ENCODE measurements at places on chromosomes 1 and 21.

- no peak for DNase-seq
Measured at GRCh38 chr1:245858022-245858721, 648.9 kb downstream of the SMYD3 start.

GRCh38 chr1:56646611-56647010, 1.5 kb downstream of the PRKAA2 start:
- no peak for DNase-seq

DNA sequence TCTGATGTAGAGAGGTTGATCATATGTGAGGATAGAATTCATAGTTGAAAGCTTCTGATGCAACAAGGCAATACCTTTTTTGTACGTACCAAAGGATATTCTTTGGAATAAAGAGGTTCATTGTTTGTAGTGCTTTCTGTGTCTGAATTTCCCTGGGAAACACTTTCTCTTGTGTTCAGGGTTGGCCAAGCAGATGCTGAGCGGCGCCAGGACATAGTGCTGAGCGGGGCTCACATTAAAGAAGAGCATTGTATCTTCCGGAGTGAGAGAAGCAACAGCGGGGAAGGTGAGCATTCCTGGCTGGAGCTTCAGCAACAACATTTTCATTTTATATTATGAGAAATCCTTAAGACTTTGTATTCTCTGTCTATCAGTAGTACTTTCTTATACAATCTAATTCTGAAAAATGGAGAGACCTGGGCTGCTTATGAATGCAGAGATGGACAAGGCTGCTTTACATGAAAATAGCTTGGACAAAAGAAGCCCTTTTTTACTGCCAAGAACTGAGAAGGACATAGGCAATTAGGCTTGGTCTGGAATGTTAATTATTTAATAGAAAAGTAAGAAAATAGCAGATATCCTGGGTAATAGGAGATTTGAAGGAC, 85.2 kb downstream of the KIF1B start:
- no peak for DNase-seq

- DNase-seq = no peak
Measured at GRCh38 chr1:4710592-4711415, 56.4 kb downstream of the AJAP1 start.

- no peak for DNase-seq
Measured at GRCh38 chr1:230174471-230175162, 107.6 kb downstream of the GALNT2 start.

Data from kidney epithelial cell (primary cell).